HTR-8/SVneo (cell line): ENCODE measurements at places on chromosomes 7 and 10.
A peak's percentile ranks its signal among the peaks of the same experiment; 100 is the strongest.

GRCh38 chr10:132411561-132412253 is 14.7 kb downstream of the PWWP2B start:
- no peak for DNase-seq

GRCh38 chr7:30164567-30164966 is 29.8 kb downstream of the MTURN start:
- DNase-seq = peak; percentile 59

DNA sequence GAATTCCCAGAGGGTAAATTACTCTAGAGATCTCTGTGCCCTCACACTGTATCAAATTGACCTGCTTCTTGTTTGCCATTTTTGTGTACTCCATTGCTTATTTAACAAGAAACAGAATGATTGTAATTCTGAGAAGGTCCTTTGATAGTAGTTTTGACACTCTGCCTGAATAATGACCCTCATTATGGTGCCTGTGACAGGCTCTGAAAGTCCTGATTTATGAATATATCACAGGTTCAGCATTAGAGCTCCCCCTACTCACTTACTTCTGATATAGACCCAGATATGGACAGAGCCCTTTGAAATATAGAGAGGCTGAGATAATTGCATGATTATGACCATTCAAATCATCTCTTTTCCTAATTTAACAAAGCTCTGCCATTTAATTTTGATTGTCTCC is 465.2 kb downstream of the MDFIC start:
- no peak for DNase-seq

- no peak for DNase-seq
Measured at GRCh38 chr10:6665847-6666246, 85.8 kb upstream of the PRKCQ start.

DNA sequence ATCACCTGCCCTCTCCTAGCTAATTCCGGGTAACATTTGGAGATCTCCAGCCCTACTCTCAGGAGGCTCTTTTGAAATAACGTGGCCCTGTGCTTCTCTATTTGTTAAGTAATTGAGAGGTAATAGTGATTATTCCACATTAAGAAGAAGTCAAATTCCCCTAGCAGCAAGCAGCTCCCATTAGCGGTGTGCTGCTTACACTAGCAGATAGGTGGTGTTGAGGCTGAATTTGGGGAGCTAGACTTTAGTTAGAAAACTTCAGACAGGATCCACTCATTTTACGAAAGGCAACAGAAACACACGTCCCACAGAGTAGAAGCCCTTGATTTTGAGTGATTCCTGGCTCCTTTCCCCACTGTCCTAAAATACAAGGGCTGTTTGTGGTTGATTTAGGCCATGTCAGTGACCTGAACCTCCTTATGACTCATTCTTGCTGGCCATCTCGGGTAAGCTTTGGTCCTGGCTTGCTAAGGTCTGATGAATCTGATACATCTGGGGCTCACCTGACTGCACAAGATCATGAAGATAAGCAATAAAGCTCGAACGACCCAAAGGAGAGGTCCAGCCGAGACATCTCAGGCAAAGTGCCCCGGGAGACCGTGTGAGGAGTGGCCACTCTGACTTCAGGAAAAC is 77.2 kb downstream of the FAM204A start:
- no peak for DNase-seq

GRCh38 chr7:100090527-100091410 is 2.0 kb downstream of the COPS6 start:
- DNase-seq = no peak
